ENCODE measurements at places on chromosomes 5 and 9.

DNA sequence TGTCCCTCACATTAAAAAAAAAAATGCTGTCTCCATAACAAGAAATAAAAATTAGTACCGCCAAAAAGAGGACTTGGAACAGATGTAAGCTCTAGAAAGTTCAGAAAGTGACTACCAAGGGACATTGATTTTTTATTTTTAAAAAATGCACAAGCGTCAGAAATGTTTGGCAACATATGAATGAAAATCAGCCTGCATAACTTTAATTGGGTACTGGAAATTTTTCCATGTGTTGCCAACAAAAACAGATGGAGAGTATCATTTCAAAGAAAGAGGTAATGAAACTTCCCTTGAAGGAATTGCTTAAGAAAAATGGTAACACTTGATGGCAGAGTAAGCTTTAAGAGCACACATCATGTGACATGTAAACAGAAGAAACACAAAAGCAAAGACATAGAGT is 47.2 kb downstream of the OR2K2 start:
- DNase-seq, result no peak

DNA sequence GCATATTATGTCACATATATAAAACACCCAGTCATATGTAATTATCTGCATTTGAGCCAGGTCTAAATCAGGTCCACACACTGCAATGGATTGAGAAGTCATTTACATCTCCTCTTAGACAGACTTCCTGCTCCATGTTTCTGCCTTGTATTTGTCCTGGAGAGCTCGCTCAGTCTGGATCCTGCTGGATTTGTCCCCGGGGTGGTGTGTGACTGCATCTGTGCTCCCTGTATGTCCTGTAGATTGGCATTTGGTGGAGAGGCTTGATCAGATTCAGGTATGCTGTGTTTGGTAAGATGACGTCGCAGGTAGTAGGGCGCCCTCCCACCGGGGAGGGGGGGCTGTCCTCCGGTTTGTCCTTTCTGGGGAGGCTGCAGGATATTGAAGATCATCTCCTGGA is 33.6 kb upstream of the IER5L start:
- no peak for DNase-seq

DNA sequence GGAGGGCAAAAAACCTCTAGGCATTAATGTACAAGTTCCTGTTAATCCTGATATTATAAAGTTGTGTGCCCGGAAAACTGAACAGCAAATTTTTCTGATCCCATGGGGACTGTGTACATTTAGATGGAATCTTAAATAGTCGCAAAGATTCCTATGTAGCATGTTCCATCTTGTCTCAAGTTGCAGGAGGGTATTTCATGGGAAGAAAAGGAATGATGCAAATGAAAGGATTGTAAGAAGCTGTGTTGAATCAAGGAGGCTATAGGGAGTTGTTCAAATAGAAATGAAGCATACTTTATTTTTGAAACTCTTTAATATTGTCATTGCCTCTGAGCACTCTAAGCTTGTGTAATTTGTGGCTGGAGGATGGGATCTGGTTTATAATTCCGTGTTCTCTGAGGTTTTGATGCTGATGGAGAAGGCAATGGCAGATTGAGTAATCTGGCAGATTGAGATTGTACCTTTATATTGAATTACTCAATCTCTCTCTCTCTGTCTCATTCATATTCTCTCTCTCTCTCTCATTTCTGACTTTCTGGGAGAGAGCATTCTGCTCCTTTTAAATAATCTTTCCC is 288.5 kb downstream of the OSTF1 start:
- DNase-seq, result no peak

DNA sequence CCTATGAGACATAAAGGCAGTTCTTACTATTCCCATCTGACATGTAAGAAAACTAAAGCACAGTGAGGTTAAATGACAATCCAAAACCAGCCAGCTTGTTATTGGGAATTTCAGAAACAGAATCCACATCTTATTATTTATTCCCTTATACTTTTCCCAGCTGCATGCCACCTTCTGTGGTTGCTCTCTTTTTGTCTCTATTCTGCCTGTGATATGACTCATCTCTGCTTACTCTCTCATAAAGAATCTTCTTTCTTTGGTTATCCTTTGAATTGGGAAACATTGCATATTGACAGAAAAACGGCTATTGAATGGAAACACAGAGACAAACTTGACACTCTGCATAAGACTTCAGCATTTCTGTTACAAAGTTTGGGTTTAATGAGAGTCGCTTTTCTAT is 183.2 kb downstream of the TLR4 start:
- no peak for DNase-seq
